ENCODE measurements at places on chromosomes 16 and 17. TPM values are rescaled to one million over a fixed set of nuclear protein-coding genes. Genes with fewer than 3 reads are reported as not detected.

MYLK3 gene
- total RNA-seq, result 1.8 TPM

GNG13 gene
- total RNA-seq, result not detected

DNA sequence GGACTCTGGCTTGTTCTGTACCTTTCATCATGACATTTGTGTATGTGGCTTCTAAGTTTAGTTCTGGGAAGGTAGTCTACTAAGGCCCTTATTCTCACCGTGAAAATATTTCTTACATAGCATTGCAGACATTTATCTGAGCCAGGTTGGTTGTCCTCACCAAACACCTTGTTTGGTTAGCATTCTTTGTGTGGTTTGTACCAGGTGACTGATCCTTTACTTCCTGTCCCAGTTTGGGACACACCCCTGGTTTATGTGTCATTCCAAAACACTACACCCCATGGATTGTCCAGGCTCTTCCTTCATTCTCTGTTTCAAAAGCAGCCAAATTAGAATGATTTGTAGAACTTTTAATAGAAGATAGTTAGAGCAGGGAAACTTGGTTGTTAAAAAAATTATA is 23.2 kb upstream of the DUSP14 start:
- H3K4me3 ChIP-seq, result no peak overlapping the region
- no peaks in the 10 kb centered on the region for H3K4me1 ChIP-seq
- no peaks in the 10 kb centered on the region for H3K27me3 ChIP-seq
- H3K27ac ChIP-seq, result no peak overlapping the region
- no peak for DNase-seq
- H3K36me3 ChIP-seq, result no peaks in the 10 kb centered on the region

GRCh38 chr16:67301080-67301782 is 21.9 kb downstream of the PLEKHG4 start:
- no peak for DNase-seq
- no peak overlapping the region for H3K27ac ChIP-seq
- no peak overlapping the region for H3K4me3 ChIP-seq
- no peaks in the 10 kb centered on the region for H3K27me3 ChIP-seq
- no peaks in the 10 kb centered on the region for H3K36me3 ChIP-seq

- H3K4me1 ChIP-seq, result peaks cover 18% of the 10 kb centered on the region
- H3K27me3 ChIP-seq, result no peaks in the 10 kb centered on the region
- H3K4me3 ChIP-seq, result peak overlapping the region; percentile 5
- H3K36me3 ChIP-seq, result peaks cover 3% of the 10 kb centered on the region
These were observed 1.6 kb upstream of the SMARCD2 start for GRCh38 chr17:63843910-63844677.

JPT1 gene
- 244 TPM for total RNA-seq

- H3K36me3 ChIP-seq, result peaks cover 2% of the 10 kb centered on the region
- no peaks in the 10 kb centered on the region for H3K27me3 ChIP-seq
- no peaks in the 10 kb centered on the region for H3K4me1 ChIP-seq
- no peak overlapping the region for H3K27ac ChIP-seq
- no peak for DNase-seq
These were observed 15.8 kb downstream of the EMP2 start for GRCh38 chr16:10564591-10564990.

DNA sequence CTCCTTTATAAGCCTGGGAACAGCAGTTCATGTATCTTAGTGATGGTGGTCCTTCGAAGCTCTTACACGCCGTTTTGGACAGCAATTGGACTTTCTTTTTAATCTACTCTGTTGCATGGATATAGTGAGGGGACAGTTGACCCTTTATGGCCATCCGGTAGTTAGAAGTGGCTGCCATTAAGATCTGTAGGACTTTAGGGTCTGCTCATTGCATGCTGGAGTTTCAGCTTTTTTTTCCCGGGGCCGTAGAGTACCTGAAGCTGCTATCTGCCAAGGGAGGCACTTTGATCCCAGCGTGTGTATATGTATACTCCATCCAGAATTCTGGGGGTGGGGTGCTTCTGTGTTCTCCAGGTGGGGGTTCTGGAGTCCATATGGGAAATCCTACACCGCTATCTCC is 1.2 kb downstream of the CYB5D1 start:
- no peak overlapping the region for H3K4me3 ChIP-seq
- DNase-seq, result no peak
- H3K4me1 ChIP-seq, result peaks cover 8% of the 10 kb centered on the region
- H3K36me3 ChIP-seq, result no peaks in the 10 kb centered on the region
- no peak overlapping the region for H3K27ac ChIP-seq

DNA sequence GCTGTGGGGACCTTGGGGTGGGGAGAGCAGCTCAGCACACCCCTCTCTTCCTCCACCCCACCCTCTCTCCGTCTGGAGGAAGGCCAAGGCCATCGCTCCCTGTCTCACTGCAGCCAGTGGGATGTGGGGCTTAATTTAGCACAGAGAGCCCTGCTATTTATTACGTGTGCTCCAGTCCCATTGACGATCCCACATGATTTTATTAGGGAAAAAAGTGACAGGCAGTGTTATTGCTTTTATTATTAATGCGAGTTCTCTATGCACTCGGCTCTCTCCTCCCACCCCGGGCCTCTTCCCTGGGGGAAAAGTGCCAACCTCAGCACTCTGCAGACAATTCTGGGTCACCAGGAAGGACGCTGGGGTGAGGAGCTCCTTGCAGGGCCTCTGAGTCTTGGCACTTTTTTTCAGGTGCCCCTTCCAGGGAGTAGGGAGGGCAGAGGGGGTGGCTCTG is 57.3 kb downstream of the MGAT5B start:
- 0 out of 2 replicates have a peak, but pooled peaks cover 3% of the 10 kb centered on the region for H3K4me1 ChIP-seq
- no peak overlapping the region for H3K27ac ChIP-seq
- no peaks in the 10 kb centered on the region for H3K36me3 ChIP-seq

TP53TG3C gene
- not detected for total RNA-seq

CCL17 gene
- total RNA-seq, result not detected

- no peak for DNase-seq
- no peaks in the 10 kb centered on the region for H3K27me3 ChIP-seq
- no peak overlapping the region for H3K27ac ChIP-seq
- peaks cover 3% of the 10 kb centered on the region for H3K36me3 ChIP-seq
- H3K4me1 ChIP-seq, result peaks cover 18% of the 10 kb centered on the region
These were observed 36.4 kb downstream of the GPT2 start for GRCh38 chr16:46920402-46921068.

GRCh38 chr17:38538906-38539305 is 66.8 kb downstream of the SRCIN1 start:
- H3K4me3 ChIP-seq, result no peak overlapping the region
- H3K27ac ChIP-seq, result no peak overlapping the region
- DNase-seq, result no peak
- no peaks in the 10 kb centered on the region for H3K36me3 ChIP-seq
- H3K27me3 ChIP-seq, result no peaks in the 10 kb centered on the region

DNA sequence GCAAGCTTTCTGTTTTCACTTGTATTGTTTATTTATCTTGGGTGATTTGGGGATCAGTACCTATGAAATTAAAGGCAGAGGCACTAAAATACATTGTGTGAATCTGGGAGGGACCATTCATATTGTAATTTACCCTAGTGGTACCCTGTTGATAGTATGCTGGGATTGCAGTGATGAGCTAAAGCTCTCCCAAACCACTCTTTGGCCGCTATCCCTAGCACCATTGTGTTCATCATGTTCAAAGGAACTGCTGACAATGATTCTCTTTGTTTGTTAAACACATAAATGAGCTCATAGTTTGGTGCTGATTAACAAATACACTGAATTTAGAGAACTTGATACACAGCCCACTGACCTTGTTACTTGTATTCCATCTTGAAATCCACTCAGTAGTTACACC is 1469.8 kb downstream of the CDH11 start:
- no peak overlapping the region for H3K4me3 ChIP-seq
- no peaks in the 10 kb centered on the region for H3K27me3 ChIP-seq
- H3K4me1 ChIP-seq, result no peaks in the 10 kb centered on the region
- DNase-seq, result no peak

DNA sequence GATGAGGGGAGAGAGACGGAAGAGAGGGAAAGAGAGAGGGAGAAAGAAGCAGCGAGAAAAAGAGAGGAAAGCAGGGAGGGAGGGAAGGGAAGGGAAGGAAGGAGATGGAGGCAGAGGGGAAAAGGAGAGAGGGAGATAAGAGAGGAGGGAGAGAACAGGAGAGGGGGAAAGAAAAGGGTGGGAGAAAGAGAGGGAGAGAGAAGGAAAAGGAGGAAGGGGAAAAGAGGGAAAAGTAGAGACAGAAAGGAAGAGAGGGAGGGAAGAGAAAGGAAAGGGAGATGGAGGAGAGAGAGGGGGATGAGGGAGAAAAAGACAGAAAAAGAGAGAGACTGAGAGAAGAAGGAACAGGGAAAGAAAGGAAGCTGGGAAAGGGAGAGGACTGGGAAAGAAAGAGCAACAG is 814.4 kb downstream of the CDH11 start:
- no peak for DNase-seq
- H3K4me1 ChIP-seq, result no peaks in the 10 kb centered on the region
- H3K4me3 ChIP-seq, result no peak overlapping the region
- no peaks in the 10 kb centered on the region for H3K36me3 ChIP-seq

GRCh38 chr17:20244671-20245070 is 222.7 kb downstream of the LGALS9B start:
- no peak overlapping the region for H3K27ac ChIP-seq
- no peak overlapping the region for H3K4me3 ChIP-seq
- H3K4me1 ChIP-seq, result no peaks in the 10 kb centered on the region
- H3K36me3 ChIP-seq, result peaks cover 5% of the 10 kb centered on the region
- no peak for DNase-seq
- H3K27me3 ChIP-seq, result no peaks in the 10 kb centered on the region

GRCh38 chr16:68740628-68741346 is 3.7 kb downstream of the CDH1 start:
- peak overlapping the region; percentile 93 for H3K27ac ChIP-seq
- H3K4me3 ChIP-seq, result peak overlapping the region; percentile 13
- peaks cover 4% of the 10 kb centered on the region for H3K36me3 ChIP-seq
- peaks cover 72% of the 10 kb centered on the region for H3K4me1 ChIP-seq
- no peaks in the 10 kb centered on the region for H3K27me3 ChIP-seq

- H3K27ac ChIP-seq, result peak overlapping the region; percentile 63
- peak overlapping the region; percentile 82 for H3K4me3 ChIP-seq
- peak; percentile 55 for DNase-seq
- no peaks in the 10 kb centered on the region for H3K36me3 ChIP-seq
- H3K4me1 ChIP-seq, result peaks cover 28% of the 10 kb centered on the region
These were observed 537 bp upstream of the GJC1 start for GRCh38 chr17:44830359-44831288.

DNA sequence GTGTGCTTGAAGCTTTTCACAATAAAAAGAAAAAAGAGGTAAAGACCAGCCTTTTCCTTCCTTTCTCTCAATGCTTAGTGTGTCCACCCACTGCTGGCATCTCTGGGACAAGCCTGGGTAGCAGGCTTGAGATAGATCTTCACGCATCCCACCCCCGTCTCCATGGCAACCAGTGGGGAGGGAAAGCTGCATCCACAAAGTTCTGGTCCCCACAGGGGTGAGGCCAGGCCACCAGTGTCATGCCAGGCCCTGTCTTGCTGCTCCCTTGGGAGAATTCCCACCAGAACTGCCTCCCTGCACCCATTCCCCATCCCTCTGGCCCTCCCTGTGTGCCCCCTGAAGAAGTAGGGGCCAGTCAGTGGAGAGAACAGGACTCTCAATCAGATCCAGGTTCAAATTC is 259.9 kb downstream of the MRTFB start:
- DNase-seq, result no peak
- no peaks in the 10 kb centered on the region for H3K4me1 ChIP-seq
- H3K4me3 ChIP-seq, result no peak overlapping the region

YPEL3 gene
- total RNA-seq, result 26.3 TPM

All from Caco-2 (cell line).